ENCODE measurements at places on chromosomes 11 and 22.
A peak's percentile ranks its signal among the peaks of the same experiment; 100 is the strongest.

GRCh38 chr11:124863137-124863825 is 2.0 kb upstream of the ROBO3 start:
- DNase-seq, result peak; percentile 32

DNA sequence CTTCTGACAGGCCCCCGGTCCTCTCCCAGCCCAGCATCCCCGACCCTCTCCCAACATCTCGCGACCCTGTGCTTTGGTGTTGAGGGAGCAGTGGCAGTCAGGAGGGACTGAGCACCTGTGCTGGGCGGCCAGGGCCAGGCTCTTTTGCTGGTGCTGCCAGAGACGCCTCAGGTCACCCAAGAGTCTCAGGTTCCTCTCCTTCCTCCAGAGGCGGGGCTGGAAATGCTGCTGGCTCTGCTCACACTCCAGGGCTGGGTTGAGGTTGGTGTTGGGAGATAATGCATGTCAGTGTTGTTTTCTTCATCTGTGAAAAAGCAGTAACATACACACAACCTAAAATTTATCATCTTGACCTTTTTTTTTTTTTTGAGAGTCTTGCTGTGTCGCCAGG is 1.2 kb upstream of the IGLL1 start:
- no peak for DNase-seq

DNA sequence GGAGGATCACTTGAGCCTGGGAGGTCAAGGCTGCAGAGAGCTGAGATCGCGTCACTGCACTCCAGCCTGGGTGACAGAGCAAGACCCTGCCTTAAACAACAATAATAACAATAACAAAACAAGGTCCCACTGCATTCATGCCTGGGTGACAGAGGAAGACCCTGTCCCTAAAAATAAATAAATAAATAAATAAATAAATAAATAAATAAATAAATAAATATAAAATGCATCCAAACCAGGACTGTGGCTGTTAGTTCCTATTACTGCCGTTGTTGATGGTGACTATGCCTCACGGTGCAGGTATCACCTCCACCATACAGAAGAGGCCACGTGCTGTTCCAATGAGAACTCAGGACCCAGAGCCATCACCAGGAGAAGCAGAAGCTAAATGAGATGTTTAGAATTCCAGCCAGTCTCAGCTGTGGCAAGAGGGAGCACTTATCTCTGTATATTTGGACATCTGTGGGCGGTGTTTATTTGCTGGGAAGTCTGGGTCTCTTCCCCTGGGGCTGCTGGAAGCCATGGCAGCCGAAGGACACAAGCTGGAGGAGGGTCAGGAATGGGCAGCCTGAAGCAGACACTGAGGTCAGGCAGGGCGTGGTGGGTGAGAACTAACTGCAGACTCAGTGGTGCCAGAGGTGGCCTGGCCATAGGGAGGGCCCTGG is 21.6 kb downstream of the C11orf86 start:
- no peak for DNase-seq

DNA sequence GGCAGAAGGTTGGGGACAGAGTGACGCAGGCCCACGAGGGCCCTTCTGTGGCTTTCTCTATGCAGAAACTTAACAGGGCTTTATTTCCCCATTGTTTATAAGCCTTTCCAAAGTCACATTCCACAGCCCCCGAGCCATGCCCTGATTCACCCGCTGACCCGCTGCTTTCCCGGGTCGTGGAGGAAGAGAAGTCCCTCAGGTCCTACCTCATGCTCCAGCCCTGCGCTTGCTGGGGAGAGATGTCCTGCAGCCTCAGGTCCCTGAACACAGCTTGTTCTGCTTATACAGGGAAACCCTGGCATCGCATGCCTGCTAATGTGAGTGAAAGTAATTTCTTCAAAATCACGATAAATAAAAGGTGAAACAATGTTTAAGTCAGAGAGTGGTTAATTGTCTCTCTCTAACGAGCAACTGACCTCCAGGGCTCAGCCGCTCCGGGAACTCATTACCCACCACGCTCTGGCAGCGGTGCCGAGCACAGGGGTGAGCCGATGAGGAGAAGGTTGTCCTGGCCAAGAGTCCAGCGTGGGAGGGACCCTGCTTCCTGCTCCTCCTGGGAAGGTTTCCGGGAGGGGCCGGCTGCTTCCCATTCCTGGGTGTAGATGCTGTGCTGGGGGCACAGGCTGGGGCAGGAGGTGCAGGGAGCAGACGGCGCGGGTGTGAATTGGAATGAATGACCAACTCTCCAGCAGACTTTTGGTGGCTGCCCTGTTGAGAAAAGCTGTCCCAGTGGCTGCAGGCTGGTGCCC is 595.2 kb downstream of the BRD1 start:
- DNase-seq, result no peak

- no peak for DNase-seq
Measured at GRCh38 chr11:64577202-64577601, 13.8 kb upstream of the SLC22A12 start.

DNA sequence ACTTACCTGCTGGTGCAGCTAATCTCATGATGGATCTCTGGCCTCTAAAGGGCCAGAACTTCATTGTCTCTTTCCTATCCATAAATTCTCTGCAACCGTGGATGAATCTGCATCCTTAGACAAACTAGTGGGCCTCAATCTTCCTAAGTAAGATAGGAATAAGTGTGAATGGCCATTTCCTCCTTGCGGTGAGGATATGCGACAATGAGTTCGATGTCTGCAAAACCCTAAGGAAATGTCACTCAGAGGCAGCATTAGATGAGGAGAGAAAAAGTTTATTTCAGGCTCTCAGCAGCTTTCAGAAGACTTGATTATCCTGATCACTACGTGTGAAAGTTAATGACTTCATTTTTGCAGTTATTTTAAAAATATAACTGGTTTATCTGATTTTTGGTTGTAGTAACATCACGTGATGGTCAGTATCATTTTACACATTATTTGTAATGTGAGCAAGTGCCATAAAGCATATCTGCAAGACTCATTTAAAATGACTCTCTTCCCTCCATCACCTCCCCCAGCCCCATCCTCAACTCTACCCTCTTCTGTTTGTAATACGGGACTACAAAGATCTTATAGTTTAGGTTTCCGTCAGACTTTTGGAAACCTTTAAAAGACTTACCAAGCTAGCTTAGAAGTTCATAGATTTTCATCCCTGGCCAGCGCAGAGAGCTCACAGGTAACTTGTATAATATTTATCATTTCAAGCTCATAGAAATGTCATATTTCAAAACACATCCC is 10.2 kb downstream of the GRAP2 start:
- no peak for DNase-seq

GRCh38 chr11:824292-824880 is 3.3 kb upstream of the CRACR2B start:
- no peak for DNase-seq

- DNase-seq, result no peak
Measured at GRCh38 chr22:43237280-43237679, 50.3 kb upstream of the TTLL12 start.

DNA sequence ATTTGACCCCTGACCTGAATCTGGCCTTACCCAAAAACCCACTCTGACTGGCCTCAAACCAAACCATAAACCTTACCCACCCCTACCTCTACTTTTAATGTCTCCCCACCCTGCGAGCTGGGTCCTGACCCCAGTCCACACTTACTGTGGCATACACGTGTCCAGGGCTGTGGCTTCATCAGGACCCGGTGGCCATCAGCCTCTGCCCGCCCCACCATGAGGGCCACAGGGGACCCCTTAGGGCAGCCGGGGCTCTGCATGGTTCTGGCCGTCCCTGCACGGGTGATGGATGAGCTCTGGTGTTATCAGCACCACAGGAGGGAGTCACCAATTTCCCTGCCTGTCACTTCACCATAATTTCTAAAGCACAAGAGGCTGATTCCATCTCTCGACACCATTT is 87.5 kb upstream of the LMO1 start:
- DNase-seq, result no peak

- no peak for DNase-seq
Measured at GRCh38 chr11:44319170-44319551, 9.2 kb upstream of the ALX4 start.

DNA sequence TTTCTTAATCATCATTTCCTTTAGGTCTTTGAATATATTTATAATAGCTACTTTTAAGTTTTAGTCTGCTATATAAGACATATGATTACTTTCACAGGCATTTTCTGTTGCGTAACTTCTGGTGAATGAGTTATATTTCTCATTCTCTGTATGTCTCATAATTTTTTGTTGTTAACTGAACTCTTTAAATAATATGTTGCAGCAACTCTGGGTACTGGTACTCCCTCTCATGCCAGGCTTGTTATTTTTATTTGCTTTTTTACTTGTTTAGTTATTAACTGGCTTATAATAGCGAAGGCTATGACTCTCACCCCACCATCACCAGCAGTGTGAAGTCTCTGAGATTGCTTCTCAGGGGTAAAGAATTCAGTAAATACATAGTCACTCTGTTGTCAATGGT is 524.2 kb upstream of the CHORDC1 start:
- DNase-seq, result no peak

- DNase-seq, result peak; percentile 10
Measured at GRCh38 chr11:21142007-21142406, 472.6 kb downstream of the NELL1 start.

DNA sequence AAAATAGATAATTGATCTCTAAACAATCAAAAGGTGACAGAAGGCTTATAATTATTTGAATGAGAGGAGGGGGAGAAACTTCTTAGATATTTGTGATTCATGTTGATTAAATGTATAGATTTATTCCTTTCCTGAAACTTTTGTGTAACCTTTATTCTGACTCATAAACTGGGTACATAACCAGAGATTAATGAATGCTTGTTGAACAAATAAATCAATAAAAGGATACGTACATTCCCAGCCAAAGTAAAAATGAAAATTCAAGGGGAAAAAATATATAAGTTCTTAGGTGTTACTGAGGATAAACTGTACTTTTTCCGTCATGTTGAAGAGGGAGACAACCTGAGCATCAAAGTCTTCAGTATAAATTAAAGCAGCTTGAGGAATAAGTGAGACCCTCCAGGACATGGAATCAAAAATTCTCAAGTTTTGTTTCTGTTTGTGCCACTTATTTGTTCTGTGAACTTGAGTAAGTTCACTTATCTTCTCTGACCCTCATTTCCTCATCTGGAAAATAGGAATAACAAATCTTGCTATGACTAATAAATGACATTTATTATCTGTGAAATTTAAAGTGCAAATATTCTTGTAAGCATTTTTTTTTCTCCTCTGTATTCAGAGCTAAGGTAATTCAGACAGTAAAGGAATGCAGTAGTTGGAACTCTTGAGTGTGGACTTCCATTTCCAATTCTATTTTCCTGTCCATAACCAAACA is 195.4 kb downstream of the METTL15 start:
- no peak for DNase-seq

GRCh38 chr22:43925433-43926348 is 2.1 kb downstream of the PNPLA3 start:
- peak; percentile 73 for DNase-seq

- no peak for DNase-seq
Measured at GRCh38 chr22:23925020-23925606, 30.9 kb downstream of the MIF start.

GRCh38 chr11:109300211-109300610 is 121.8 kb upstream of the C11orf87 start:
- no peak for DNase-seq

DNA sequence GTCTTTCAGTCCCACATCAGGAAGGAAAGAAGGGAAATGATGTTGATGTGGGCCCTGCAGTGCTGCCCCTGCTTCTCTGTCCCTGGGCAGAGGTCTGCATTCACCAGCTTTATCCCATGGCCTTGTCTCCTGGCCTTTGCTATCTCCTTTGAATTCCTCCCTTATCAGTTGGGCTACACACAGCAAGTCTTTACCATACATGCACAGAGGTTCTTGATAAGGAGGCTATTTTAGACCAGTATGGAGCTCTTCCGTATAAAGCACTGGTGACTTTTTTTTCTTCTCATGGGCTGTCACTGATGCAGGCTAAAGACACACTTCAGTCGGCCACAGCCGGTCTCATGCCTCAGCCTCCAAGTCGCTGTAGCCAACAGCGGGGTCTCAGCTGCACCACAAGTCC is 20.2 kb downstream of the MYO18B start:
- DNase-seq, result no peak

DNA sequence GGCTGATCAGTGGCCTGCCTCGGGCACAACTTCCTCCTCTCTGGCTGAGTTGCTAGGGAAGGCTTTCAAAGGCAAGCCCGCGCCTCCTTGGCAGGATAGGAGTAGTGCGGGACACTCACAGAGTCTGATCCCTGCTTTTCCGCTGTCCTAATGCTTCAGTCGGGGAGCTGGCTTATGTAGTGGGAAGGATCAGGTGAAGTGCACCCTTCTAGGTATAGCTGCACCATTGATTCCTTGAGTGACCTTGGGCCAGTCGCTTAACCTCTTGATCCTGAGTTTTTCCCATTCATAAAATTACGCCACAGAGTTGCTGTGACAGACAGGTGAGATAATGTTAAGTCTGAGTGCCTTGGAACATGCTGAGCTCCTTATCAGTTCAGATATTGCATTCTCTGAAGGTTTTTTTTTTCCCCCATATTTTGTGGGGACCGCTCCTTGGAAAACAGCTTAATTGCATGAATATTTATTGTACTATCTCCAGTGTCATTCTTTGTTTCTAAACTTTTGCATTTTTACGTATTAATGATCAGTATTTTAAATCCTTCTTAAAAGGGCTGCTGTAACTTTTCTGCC is 961 bp downstream of the IPO7 start:
- no peak for DNase-seq

DNA sequence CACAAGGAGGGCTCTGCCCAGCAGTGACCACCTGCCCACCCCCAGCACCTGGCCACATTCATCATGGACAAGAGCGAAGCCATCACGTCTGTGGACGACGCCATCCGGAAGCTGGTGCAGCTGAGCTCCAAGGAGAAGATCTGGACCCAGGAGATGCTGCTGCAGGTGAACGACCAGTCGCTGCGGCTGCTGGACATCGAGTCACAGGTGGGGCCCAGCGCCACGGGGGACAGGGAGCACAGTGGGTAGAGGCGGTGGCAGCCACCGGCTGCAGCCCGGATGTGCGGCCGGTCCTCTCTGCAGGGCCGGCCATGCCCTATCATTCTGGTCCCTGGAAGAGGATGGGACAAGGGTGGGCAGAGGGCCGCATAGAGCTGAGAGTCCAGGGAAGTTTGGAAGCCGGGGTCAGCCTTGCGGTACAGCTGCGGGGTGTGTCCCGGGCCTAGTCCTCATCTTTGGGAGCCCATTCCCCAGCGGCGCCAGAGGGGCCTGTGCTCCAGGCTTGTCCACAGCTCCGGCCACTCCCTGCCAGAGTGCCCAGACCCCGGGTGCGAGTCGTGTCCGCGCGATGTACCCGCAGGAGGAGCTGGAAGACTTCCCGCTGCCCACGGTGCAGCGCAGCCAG is 14.1 kb downstream of the EPS8L2 start:
- no peak for DNase-seq

GRCh38 chr11:45688472-45689033 is 23.1 kb upstream of the CHST1 start:
- no peak for DNase-seq

DNA sequence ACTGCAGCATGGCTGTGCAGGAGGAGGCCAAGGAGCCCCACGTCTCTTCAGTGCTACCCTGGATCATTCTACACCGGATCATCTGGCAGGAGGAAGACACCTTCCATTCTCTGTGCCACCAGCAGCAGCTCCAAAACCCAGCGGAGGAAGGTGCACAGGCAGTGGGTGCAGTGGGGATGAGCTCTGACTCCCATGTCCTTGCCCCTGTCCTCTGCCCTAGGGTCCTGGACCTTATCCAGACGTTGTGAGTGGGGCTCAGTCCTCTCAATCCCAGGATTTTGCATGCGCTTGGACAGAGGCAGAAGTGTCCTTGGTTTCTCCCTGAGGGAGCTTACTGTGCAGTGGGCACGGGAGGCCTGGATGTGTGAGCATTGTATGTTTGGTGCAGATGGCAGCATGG is 61.3 kb downstream of the CABIN1 start:
- DNase-seq, result no peak

- no peak for DNase-seq
Measured at GRCh38 chr11:78938971-78939370, 364.3 kb upstream of the NARS2 start.

GRCh38 chr11:17351172-17351509 is 459 bp upstream of the NCR3LG1 start:
- no peak for DNase-seq
